Kidney epithelial cell (primary cell): ENCODE measurements at places on chromosomes 7 and 10.

- DNase-seq: no peak
Observed at GRCh38 chr10:108749042-108749441, 1174.3 kb downstream of the XPNPEP1 start.

DNA sequence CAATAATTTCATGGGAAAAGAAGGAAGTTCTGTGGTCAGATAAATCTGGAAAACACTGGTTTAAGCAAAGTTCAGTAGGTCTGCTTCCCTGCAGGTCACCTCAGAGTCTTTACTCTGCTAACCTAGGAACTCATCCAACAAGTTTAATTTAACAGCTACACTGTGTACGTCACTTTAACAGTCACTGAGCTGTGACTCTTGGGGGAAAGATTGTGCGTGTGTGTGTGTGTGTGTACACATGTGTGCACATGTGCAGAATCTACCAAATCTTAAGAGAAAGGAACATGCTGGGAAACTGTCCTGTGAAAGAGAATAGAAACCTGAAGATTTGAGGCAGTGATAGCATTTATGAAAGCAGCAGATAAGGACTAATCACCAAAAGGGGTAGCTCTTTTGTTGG lies 62.6 kb downstream of the IKZF1 start:
- DNase-seq: no peak

GRCh38 chr7:141837683-141838082 lies 3.6 kb downstream of the PRSS37 start:
- DNase-seq: no peak

DNA sequence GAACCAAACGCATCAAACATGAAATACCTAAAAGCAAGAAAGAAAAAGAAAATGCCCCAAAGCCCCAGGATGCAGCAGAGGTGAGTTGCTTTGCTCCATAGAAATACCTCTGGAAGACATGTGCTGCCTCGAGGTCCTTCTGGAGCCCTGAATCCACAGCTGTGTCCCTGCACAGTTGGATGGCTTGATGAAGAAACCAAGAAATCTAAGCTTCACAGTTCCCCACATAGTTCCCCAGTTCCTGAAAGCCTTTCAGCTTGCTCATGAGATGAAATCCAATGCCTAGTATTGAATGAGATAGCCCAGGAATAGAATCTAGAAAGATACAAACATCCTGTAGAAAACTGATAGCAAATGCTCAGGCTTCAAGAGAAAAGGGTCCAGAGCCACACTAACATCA lies 182.8 kb downstream of the RTKN2 start:
- DNase-seq: no peak

GRCh38 chr7:130699686-130700085 lies 13.3 kb upstream of the TSGA13 start:
- DNase-seq: no peak

- no peak for DNase-seq
Observed at GRCh38 chr7:141333459-141333858, 217.8 kb upstream of the AGK start.

DNA sequence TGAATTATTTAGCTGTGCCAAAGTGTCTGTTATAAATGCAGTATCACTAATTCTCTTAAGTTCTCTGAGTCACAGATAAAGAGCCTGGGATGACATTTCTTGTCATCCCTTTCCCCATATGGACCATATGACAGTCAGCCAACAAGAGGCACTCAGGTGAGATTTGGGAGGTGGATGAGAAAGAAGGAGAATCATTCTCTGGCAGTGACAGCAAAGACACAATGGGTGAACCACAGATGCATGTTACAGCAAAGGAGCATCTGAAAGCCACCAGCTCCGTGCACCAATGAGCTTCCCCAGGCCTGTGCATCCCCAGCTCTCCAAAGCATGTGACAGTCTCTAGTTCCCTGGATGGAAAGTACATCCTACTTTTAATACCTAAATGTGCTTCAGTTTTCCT lies 10.8 kb downstream of the GIMAP6 start:
- no peak for DNase-seq

DNA sequence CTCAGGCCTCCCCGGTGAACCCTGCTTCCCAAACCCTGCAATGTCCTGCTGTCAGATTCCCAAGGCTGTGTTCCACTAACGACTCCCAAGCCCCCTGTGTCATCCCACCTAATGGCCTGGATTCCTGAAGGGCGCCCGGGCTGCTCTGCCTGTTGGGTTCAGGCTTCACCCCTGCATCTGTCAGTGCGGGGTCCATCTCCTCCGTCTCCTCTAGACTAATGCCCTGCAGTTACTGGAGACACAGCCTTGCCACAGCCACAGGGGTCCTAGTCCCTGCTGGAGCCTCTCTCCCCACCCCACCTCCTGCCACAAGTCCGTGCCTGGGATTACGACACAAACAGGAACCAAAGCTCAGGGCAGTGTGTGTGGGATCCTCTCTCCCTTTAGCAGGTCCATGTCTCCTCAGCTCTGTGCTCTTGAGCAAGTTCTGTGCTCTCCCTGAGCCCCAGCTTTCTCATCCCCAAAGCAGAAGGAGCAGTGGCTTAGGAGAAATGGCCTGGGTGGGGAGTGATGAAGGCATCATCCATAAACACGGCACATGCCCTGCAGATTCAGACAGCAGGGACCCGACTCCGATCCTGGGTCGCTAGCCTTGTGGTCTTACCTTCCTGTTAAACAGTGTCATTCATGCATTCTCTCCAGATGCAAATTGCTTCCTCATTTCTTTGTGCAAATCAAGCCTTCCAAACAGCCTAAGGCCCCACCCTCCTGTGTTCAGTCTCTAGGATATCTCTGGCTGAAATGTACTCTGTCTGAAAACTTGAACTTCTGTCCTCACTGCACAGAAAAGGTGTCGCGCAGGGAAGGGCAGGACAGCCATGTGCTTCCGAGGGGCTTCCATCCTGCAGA lies 8.2 kb upstream of the RBP3 start:
- no peak for DNase-seq
